ENCODE measurements at places on chromosomes 5 and 9. TPM values are rescaled to one million over a fixed set of nuclear protein-coding genes. Genes with fewer than 3 reads are reported as not detected.

- DNase-seq, result no peak
Observed at GRCh38 chr5:147017621-147018020, 139.1 kb upstream of the PPP2R2B start.

GRCh38 chr5:113169720-113170119 lies 193.1 kb downstream of the DCP2 start:
- DNase-seq, result no peak

GRCh38 chr9:128246471-128246870 lies 29.3 kb downstream of the GOLGA2 start:
- no peak for DNase-seq

Gene IL13
- not detected for total RNA-seq
